ENCODE measurements at places on chromosomes 2 and 18.

DNA sequence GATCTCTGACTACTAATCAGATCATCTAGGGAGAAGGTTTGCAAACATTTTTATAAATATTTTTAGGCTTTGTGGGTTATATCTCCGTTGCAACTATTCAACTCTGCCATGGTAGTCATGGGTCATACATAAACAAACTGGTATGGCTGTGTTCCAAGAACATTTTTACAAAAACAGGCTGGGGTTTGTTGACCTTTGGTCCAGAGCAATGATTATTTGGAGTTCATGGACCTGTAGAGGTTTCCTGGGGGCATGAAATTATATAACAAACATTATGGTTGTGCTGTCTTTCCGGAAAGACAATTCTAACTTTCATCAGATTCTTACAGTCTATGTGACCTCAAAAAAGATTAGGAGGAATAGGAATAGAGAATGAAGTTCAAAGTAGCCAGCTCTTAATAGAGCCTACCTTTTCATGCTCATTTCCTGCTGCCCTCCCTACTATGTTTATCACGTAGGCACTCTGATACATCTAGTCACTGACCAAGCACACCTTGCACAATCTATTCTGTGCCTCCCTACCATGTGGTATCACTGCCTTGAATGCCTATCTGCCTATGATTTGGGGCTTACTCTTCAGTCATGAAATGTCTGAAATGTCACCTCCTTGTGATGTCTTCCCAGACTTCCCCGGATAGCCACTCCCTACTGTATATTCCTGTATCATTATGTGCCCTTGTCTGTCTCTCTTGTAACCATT is 102.4 kb upstream of the SCN1A start:
- no peak for DNase-seq

DNA sequence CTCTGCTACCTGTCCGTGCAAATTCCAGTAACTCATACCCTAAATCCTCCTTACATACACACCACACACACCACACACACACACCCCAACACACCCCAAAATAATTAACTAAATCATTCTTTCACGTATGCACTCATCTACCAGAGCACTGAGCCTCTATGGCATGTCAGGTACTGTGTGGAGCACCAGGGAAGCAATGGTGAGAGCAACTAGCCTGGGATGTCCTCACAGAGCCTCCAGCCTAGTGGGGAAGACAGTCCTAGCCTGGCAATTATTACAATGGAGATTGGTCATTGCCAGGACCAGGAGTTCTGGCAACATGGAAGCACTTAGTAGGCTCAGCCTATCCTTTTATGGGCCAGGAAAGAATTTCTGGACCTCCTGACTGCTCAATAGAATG is 72.7 kb upstream of the LCLAT1 start:
- no peak for DNase-seq

DNA sequence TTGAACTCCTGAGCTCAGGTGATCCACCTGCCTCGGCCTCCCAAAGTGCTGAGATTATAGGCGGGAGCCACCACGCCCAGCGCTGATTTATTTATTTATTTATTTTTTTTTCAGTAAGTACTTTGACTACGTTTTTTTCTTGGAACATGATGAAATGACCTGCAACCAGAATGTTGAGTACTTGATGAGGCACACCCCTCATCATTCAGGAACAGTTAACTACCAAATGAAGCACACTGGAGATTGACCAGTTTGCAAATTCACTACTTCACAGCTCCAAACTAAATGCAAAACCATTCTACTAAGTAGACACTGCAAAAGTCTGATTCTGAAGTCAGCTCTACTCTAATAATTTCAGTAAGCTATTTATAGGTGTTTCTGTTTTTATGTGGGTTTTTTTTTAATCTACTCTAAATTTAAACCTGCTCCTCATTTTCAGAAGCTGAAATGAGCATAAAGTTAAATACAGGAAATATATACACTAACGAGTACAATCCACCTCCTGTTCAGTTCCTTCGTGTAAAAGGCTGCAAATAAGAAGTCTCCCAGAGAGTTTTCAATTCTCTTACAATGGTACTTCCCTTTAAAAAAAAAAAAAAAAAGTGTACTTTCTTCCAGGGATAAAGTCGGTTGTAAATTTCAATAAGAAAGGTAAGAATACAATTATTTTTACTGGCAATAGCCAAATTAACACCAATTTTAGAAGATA is 1.4 kb downstream of the GFPT1 start:
- no peak for DNase-seq

- DNase-seq = no peak
Measured at GRCh38 chr18:32445846-32446245, 24.8 kb downstream of the GAREM1 start.

DNA sequence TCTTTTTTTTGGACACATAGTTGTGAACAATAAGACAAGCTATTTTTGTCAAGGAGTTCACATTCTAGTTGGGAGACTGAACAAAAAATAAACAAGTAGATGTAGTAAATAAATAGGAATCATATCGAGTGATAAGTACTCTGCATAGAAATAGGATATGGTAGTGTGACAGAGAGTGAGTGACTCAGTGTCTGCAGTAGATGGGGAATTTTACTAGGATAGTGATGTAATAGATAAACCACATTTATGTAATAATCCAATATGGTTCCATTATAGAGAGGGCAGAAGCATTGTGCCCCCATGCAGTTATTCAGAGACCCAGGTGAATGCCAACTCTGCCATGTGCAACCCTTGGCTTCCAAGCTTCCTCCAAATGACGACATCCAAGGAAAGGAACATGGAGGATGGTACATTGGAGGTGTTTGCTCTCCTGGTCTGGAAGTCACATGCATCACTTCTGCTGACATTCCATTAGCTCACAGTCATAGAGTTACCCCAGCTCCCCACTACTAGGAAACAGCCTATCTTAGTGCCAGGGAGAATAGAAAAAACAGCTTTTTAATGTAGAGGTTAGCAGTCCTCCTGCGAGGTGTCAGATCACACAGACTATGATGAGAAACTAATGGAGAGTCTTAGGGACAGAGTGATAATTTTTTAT is 595.4 kb downstream of the NYAP2 start:
- no peak for DNase-seq

DNA sequence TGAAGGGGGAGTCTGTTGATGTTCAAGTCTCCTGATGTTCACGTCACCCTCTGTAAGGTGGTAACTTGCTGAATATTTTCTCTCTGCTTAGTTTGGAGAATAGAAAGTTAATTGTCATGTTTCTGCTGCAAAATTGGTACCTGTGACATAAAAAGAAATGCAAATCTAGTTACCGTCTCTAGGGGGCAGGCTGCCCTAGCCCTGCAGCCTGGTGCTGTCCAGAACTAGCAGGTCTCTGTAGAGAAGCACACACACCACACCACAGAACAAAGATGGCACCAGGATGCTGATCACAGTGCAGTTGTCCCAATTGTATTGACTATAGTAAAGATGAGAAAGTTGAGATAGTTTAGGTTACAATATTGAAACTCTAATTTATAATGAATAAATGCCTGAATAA is 47.0 kb downstream of the SLC9A4 start:
- DNase-seq = peak; percentile 7

- DNase-seq = no peak
Measured at GRCh38 chr18:49681387-49681786, 119.5 kb downstream of the LIPG start.

GRCh38 chr18:34158881-34159690 is 65.6 kb downstream of the NOL4 start:
- DNase-seq = peak; percentile 80

DNA sequence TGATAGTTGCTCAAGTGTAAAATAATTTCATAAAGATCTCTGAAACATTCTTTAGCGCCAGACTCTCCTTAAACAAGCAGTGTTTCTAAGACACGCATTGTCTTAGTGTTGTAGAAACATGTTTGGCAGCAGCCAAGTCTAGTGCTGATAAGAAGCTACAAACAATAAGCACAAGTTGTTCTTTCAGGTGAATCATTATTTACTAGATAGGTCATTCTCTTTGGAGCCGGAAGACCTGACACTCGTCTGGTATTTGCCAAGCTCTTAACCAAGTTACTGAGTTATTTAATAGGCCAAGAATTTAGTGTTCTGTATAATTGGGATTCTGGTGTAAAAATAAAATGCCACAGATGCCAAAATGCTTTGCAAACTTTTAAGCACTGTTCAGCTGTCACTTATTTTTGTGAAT is 852.1 kb downstream of the CPS1 start:
- no peak for DNase-seq

GRCh38 chr18:6811816-6812215 is 82.3 kb downstream of the ARHGAP28 start:
- no peak for DNase-seq

DNA sequence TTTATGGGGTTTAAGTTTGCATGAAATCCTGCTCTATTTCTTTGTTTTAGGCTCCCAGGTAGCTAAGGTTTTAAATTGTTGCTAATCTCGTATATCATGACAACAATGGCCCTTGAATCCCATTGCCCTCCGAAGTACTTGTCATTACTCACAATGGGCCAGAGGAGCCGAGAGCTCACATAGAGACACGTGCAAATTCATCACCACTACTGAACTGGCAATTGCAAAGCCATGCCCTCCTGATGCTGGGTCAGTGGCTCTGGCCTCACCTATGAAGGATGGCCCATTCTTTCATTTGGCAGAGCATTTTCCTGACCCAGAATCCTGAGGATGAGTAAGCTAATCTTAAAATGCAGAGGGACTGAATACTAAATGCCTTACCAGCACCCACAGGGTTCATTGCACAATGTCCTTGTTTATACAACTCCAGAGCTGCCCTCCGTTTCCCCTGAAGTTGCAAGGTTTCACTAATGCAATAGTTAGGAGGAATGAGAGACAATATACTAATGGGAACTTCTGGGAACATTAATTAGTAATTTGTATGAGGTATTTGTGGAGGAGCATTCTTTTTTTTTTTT is 71.6 kb upstream of the GAREM1 start:
- no peak for DNase-seq

- DNase-seq = no peak
Measured at GRCh38 chr18:79905389-79905911, 46.0 kb downstream of the SLC66A2 start.

GRCh38 chr2:205937211-205937610 is 148.8 kb downstream of the INO80D start:
- DNase-seq = no peak

- DNase-seq = no peak
Measured at GRCh38 chr2:135585586-135585985, 54.3 kb downstream of the R3HDM1 start.

GRCh38 chr2:143877876-143878530 is 641.9 kb downstream of the ZEB2 start:
- no peak for DNase-seq

DNA sequence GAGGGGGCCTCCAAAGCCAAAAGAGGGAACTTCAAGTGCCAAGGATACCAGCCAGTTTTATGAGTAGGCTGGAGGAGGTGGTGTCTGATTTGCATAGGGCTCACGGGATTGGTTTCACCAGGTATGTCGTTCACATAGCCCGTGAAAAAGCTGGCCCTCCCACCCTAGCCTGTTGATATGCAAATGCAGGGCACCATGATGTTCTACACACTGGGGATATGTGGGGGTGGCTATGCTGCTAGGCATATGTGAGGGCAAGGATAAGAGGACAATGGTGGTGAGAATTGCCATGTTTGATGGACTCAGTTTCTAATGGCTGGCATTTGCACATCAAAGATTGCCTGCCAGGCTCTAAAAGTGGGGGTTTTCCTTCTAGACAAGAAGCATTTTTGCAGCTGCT is 378.6 kb downstream of the DPP10 start:
- no peak for DNase-seq
